ENCODE measurements at places on chromosomes 4 and X.

GRCh38 chrX:30626402-30626801, 26.8 kb upstream of the GK start:
- DNase-seq = no peak

GRCh38 chrX:12269484-12269883, 131.2 kb downstream of the FRMPD4 start:
- DNase-seq = no peak

GRCh38 chrX:20230406-20230805, 36.3 kb downstream of the RPS6KA3 start:
- no peak for DNase-seq

DNA sequence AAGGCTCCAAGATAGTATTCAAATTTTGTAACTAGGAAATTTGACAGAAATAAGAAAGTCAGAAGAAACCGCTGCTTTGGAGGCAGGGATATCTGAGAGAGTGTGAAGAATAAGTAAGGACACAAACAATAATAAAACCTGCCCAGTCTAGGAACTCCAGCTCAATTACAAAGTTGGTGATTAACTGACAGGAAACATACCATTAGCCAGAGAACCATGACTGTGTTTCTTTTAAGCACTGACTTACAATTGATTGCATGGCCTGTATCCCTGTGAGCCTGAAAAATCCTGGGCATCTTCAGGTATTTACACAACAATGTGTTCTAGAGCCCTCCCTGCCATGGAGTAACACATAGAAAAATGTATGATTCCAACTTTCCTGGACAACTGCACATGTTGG, 127.4 kb downstream of the GRIA3 start:
- DNase-seq = no peak

DNA sequence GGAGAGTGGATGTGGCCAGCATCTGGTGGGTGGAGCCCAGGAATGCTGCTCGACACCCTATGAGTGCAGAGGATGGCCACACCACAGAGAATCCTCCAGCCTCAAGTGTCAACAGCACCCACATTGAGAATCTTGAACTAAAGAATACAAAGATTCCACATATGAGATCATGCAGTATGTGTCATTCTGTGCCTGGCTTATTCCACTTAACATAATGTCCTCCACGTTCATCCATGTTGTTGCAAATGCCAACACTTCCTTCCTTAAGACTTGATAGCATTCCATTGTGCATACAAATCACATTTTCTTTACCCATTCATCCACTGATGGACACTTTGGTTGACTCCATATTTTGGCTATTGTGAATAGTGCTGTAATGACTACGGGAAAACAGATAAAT, 145.8 kb downstream of the PRKX start:
- DNase-seq = no peak

GRCh38 chr4:28966982-28967381, 1753.2 kb upstream of the PCDH7 start:
- no peak for DNase-seq

DNA sequence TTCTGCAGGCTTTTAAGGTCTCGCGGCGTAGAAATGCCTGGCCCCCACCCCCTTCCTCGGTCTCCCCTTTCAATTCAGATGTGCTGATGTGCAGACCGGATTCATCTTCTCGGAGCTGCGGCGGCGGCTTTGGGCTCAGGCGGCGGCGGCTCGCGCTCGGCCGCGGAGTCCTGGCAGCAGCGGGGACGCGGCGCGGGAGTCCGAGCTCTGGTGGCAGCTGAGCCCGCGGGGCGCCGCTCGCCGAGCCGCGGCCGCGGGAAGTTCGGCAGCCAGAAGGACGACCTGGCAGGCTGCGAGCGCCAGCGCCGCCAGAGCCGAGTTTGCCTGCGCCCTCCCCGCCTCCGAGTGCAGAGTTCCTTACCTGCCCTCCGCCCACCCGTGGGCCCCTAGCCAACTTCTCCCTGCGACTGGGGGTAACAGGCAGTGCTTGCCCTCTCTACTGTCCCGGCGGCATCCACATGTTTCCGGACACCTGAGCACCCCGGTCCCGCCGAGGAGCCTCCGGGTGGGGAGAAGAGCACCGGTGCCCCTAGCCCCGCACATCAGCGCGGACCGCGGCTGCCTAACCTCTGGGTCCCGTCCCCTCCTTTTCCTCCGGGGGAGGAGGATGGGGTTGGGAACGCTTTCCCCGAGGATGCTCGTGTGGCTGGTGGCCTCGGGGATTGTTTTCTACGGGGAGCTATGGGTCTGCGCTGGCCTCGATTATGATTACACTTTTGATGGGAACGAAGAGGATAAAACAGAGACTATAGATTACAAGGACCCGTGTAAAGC, 448 bp downstream of the TLL1 start:
- DNase-seq = no peak

DNA sequence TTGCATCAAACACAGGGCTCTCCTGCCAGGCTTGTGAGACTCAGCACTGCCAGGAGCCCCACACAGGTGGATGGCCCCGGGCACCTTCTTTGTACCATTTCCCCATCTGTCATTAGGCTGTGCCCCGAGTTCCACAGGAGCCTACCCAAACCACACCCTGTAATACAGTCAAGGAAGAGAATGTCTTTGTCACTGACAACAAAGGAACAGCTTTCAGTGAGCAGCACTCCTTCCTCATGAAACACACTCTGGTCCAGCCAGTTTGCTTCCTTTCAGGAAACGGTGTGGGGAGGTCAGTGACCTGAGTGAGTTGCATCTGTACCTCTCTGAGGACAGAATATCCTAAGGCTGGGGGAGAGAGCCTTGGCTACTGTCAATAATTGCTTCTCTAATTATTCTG, 53.7 kb downstream of the LNX1 start:
- no peak for DNase-seq

GRCh38 chr4:146098397-146098796, 77.1 kb upstream of the LSM6 start:
- no peak for DNase-seq

DNA sequence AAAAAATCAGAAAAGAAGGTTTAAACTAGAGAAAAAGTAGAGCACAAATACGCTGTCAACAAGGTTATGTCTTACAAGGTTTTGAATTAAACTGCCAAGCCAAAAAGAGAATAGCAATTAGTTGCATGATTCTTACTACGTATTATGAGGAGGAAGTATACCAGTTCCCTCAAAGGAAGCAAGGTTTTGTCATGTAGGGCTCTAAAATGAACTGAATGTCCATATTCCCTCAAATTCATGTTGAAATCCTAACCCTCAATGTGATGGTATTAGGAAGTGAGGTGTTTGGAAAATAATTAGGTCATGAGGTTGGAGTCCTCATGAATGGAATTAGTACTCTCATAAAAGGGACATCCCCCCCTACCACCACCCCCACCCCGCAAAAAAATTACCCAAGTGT, 201.0 kb downstream of the FBXW7 start:
- DNase-seq = no peak

DNA sequence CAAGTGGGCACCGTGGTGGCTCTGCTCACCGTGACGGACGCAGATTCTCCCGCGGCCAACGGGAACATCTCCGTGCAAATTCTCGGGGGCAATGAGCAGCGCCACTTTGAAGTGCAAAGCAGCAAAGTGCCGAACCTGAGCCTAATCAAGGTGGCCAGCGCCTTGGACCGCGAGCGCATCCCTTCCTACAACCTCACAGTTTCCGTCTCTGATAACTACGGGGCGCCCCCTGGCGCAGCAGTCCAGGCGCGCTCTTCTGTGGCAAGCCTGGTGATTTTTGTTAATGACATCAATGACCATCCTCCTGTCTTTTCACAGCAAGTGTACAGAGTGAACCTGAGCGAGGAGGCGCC, 2.7 kb downstream of the FAT4 start:
- DNase-seq = no peak

GRCh38 chrX:3271183-3271833, 75.1 kb downstream of the MXRA5 start:
- DNase-seq = no peak

DNA sequence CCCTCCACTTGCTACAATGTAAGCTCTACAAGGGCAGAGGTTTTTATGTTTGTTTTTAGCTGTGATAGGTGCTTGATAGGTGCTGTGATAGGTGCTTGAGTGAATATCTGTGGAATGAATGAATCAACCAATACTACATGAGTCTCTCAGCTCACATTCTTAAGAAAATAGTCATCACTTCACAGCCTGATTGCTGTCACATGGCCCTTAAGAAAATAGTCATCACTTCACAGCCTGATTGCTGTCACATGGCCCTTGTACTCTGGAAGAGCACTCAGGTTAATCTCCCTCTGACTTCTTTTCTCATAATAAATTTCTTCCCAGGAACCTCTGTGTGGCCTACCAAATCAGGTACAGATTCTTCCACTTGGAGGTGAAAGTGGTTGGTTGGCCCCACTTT, 335.2 kb downstream of the TENM3 start:
- no peak for DNase-seq

- DNase-seq = no peak
These were observed 20.4 kb downstream of the USP46 start for GRCh38 chr4:52638717-52639116.

DNA sequence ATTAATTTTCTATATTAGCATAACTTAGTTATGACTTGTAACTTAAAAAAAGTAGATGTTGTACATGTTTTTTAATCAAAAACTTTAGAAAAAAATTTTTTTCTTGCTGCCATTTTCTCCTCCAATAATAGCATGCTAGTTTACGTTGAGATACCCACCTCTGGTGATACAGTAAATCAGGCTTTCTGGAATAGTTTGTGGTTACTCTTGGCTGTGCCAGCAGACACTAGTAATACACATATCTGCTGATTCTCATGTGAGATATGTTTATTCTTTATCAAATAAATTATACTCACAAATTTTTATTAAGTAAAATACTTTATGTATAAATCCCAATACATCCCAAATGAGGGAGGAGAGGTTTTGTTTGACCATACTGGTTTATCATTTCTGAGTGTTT, 117.3 kb downstream of the KLHL8 start:
- DNase-seq = no peak

GRCh38 chrX:141760761-141761160, 62.2 kb upstream of the SPANXD start:
- DNase-seq = no peak

- DNase-seq = no peak
These were observed 1911.4 kb downstream of the STIM2 start for GRCh38 chr4:28772066-28772465.

GRCh38 chr4:79364061-79364460, 38.2 kb upstream of the NAA11 start:
- DNase-seq = no peak

GRCh38 chr4:56674984-56675383, 6.1 kb downstream of the HOPX start:
- no peak for DNase-seq

GRCh38 chr4:38967260-38968095, 64.7 kb downstream of the TMEM156 start:
- no peak for DNase-seq

DNA sequence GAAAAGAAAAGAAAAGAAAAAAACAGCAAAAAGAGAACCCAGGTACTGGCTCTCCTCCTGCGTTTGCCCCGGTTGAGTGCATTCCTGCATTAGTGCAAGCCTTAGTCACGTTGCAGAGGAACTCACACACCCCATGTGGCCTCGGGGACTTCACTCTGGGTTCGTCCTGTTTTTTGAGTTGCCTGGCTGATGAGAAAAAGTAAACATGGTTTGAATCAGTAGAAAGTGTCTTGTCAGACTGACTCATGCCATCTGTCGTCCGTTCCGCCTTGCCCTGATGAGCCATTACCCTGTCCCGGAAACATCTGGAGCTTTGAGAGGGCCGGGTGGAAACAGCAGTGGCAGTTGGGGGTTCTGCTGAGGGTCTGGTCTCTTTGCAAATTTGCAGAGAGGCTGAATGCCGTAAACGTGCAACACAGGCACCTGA, 16.3 kb downstream of the CD99 start:
- DNase-seq = peak; percentile 27

- no peak for DNase-seq
These were observed 37.7 kb upstream of the RAB33B start for GRCh38 chr4:139416073-139416673.

GRCh38 chrX:130623518-130623917, 221.7 kb downstream of the RBMX2 start:
- no peak for DNase-seq

- DNase-seq = no peak
These were observed 7.4 kb downstream of the ANTXR2 start for GRCh38 chr4:80065601-80066000.

DNA sequence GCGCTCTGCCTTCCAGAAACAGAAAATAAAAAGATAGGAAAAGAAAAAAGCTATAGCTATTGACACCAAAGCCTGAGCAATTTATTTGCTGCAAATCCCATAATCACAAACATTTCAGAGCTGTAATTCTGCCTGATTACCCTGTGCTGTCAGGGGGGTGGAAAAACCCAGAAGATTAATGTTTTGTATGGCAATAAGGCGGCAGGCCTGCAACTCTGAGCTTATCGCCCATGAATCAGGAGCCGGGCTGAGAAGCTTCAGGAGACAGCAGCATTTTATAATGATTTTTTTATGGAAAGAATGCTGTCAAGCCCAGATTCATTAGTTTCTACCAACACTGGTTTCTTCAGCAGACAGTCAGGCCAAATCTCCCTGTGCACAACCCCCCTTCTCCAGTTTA, 82.6 kb upstream of the TMEM164 start:
- no peak for DNase-seq

- no peak for DNase-seq
These were observed 104.1 kb upstream of the DHX15 start for GRCh38 chr4:24688453-24688852.

DNA sequence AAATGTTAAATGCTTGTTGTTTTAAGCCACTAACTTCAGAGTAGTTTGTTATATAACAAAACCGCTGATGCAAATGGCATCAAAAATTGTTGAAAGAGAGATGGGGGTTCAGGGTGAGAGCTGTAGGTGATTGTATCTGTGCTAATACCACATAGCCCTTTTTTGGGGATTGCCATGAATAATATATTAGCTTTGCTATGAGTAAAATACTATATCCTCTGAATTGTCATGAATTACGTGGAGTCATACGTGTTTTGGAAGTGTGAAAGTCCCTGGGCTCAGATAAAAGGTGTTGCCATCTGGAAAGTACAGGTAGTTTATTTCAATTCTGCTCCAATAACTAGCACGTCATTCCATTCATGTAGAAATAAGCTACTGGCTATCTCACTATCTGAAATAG, 30.6 kb downstream of the DYNLT3 start:
- no peak for DNase-seq

DNA sequence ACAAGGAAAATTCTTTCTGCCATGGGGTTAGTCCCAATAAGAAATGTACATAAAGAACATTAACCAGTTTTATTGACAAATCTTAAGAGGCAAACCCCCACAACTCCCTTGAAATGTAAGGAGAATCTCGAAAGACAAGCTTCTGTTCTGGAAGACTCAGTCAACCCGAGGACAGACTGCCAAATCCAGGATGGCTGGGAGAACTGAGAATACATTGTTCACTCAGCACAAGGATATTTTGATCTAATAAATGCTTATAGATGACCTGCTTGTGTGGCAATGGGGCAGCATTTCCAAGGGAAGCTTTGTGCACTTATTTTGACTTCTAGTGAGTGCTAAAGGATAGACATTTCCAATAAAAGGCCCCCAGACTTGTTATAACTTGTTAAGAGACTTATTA, 280.4 kb downstream of the DHX15 start:
- no peak for DNase-seq

- DNase-seq = no peak
These were observed 190.8 kb upstream of the NUDT6 start for GRCh38 chr4:123113155-123113554.

GRCh38 chr4:47737326-47737725, 100.5 kb downstream of the CORIN start:
- no peak for DNase-seq
